Daoy (cell line): ENCODE measurements at places on chromosomes 13 and 19. TPM values are rescaled to one million over a fixed set of nuclear protein-coding genes. Genes with fewer than 3 reads are reported as not detected.

Gene LGALS7B
- total RNA-seq = not detected in 2 replicates

Gene KIR2DL4
- total RNA-seq = not detected in 2 replicates

Gene PSG6
- total RNA-seq = not detected in 2 replicates

Gene PGLYRP2
- 0.17 TPM in 1 of 2 replicates, not detected in the other for total RNA-seq

Gene N4BP2L1
- 0.34 TPM in 1 of 2 replicates, not detected in the other for total RNA-seq

Gene GZMM
- 4.2 and 5.5 TPM in 2 replicates for total RNA-seq

GRCh38 chr13:40189426-40189825, 477.0 kb downstream of the FOXO1 start:
- no peak for DNase-seq

- DNase-seq = no peak
These were observed 158.9 kb upstream of the SGCG start for GRCh38 chr13:23021906-23022305.

- DNase-seq = peak; percentile 81
These were observed 714 bp downstream of the PLPP2 start for GRCh38 chr19:290372-291005.

- DNase-seq = peak; percentile 85
These were observed 5.5 kb upstream of the EMP3 start for GRCh38 chr19:48319647-48320541.

GRCh38 chr13:46373623-46374022, 13.4 kb downstream of the RUBCNL start:
- no peak for DNase-seq

- DNase-seq = no peak
These were observed at the start of gene CEACAM3 for GRCh38 chr19:41796362-41796761. Gene CEACAM3 (plus strand): TSS chr19:41796587. CDS start chr19:41796678, 91 bp downstream.

GRCh38 chr19:7840629-7841028, 10.6 kb downstream of the EVI5L start:
- DNase-seq = no peak

GRCh38 chr13:112720251-112720650, 30.4 kb downstream of the ATP11A start:
- DNase-seq = no peak

- no peak for DNase-seq
These were observed 329.8 kb upstream of the GPC6 start for GRCh38 chr13:92896842-92897241.

- no peak for DNase-seq
These were observed 30.1 kb downstream of the ZNF557 start for GRCh38 chr19:7099597-7099921.

DNA sequence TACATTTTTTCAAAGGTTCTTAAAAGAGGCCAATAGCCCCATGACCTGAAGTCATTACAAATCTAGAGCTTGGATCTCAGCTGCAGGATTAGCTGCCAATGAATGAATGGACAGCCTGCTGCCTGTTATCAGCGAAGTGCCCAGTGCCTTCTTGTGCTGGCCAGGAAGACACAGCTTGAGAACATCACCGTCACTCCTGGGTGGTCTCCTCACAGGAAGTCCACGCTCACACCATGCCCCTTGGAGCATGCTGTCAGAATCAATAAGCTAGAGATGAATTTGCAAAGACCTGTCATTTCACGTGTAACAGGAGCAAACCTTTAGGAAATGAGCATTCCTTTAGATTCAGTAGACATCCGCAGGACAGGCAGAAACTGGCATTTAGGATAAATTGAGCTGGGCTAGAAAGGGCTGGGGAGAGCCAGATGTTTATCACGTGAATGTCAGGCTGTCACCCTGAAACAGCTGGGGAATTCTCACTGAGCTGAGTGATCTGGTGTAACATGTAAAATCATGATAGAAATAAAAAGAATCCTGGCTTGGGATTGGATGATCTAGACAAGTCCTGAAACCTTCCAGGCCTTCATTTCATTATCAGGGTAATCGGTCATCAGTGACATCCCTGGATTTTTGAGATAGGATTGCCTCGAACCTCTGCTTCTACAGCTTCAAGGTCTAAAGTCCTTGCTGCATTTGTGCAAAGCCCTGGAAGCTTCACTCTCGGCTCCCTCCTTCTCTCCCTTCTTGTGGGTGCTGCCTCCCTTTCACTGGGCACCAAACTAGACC, 49.9 kb upstream of the MEDAG start:
- no peak for DNase-seq
